SJCRH30 (cell line): ENCODE measurements at places on chromosomes 7 and 10. TPM values are rescaled to one million over a fixed set of nuclear protein-coding genes. Genes with fewer than 3 reads are reported as not detected.

MYPN gene
- total RNA-seq: 0.13 and 0.40 TPM in 2 replicates

EPHB6 gene
- 0.10 and 0.14 TPM in 2 replicates for total RNA-seq

TLL2 gene
- 9.2 and 10.3 TPM in 2 replicates for total RNA-seq

DNA sequence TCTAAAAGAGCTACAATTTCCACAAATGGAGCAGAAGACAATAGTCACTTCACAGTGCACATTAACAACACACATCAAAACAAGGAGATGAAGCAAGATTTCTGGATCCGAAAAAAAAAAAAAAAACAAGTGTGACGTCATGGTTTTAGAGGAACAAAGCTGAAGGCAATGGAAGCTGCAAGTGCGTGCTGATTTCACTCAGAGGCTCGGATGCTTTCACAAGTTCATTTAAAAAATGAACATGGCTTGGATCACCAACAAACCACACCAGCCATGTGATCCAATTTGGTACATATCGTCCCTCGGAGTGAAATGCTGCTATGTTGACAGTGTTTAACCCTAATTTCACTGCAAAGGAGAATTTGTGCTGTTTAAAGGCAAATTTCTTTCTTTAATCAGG is 337.0 kb upstream of the PRKCQ start:
- H3K4me3 ChIP-seq: no peak overlapping the region
- H3K36me3 ChIP-seq: no peaks in the 10 kb centered on the region
- H3K4me1 ChIP-seq: no peaks in the 10 kb centered on the region
- DNase-seq: no peak

DNA sequence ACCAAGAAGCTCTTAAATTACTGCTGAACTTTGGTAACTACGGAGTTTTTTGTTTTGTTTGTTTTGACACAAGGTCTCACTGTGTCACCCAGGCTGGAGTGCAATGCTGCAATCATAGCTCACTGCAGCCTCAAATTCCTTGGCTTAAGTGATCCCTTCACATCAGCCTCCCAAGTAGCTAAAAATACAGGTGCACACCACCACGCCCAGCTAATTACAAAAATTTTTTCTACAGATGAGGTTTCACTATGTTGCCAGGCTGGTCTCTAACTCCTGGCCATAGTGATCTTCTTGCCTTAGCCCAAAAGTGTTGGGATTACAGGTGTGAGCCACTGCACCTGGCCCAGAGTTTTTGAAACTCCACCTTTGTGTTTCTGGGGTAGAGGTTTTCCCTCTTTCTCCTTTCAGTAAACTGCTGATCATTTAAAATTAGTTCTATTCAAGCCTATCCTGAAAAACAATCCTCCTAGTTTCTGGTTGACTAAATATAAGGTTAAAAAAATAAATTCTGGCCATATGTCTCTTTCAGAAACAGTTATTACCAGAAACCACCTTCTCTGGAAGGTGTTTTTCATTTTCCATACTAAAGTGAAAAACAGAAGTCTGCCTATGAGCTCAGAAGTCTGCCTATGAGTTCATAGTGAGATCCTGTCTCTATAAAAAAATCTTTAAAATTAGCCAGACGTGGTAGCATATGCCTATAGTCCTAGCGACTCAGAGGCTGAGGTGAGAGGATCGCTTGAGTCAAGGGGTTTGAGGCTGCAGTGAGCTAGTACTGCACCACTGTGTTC is 63.9 kb downstream of the VOPP1 start:
- DNase-seq: no peak
- no peaks in the 10 kb centered on the region for H3K27me3 ChIP-seq
- peaks cover 37% of the 10 kb centered on the region for H3K4me1 ChIP-seq
- H3K27ac ChIP-seq: no peak overlapping the region
- H3K4me3 ChIP-seq: no peak overlapping the region
- peaks cover 10% of the 10 kb centered on the region for H3K36me3 ChIP-seq

DNA sequence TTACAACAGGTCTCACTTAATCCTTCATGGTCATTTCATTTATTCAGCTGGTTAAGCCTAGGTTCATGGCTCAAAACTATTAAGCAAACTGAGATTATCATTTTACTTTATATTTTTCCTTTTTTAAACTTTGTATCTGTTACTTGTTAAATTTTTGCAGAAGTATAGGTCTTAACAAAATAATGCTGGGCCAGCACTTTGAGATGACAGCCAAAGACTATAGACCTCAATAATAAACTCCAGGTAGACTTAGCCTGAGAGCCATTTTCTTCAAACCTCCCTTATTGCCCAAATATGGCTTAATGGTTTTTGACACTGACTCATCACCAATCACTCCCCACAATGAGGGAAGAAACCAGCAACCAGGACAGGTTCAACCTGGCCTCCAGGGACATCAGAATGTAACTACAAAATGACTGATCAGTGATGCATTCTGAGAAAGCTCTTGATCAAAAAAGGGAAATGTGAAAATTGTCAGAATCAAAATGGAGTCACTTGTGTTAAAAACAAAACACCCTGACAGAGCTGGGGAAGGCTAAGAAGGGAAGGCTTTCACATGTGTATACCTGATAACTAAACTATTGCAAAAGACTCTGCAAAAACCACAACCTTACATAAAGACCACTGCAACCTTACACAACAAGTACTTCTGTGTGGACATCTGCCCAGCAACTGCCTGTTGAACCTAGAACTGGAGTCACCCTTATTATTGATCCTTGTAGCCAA is 2.1 kb upstream of the CCDC126 start:
- no peaks in the 10 kb centered on the region for H3K36me3 ChIP-seq
- H3K4me3 ChIP-seq: no peak overlapping the region
- H3K27ac ChIP-seq: no peak overlapping the region
- H3K4me1 ChIP-seq: peaks cover 15% of the 10 kb centered on the region

DNA sequence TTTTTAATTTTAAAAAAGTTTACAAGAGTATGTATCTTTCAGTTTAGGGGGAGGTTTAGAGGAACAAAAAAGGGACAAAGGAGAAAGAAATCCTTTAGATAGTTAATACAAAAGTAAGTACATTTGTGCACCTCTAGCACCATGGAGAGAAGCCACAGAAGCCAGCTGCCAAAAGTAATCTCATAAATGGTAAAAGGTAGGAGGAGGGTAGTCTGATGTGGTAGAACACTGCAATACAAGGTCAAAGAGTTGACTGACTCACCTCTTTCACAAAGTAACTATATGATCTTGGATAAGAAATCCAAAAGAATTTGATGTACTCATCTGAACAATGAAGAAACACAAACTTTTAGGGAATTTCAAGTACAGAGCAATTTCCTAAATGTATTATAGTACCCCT is 68.1 kb downstream of the CNOT4 start:
- DNase-seq: peak; percentile 11
- no peaks in the 10 kb centered on the region for H3K4me1 ChIP-seq
- no peaks in the 10 kb centered on the region for H3K27me3 ChIP-seq

DNA sequence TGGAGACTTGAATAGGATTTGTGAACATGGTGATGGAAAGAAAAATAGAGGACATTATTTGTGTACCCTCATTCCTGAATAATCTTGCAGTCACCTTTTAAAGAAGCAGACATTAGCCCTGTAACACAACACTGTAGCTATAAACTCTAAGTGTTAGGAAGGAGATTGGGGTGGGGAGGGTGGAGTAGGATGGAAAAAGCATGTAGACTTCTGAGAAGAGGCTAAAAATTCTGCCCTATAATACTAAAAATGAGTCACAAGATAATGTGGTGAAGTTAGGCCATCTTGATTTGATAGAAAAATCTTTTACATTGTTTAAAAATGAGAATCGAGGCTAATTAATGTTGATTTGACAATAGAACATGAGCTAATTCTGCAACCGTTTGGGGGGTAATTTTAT is 128.8 kb downstream of the LCOR start:
- no peaks in the 10 kb centered on the region; the same call in 1 of the 2 replicates for H3K36me3 ChIP-seq
- H3K27ac ChIP-seq: no peak overlapping the region
- H3K4me1 ChIP-seq: no peaks in the 10 kb centered on the region
- no peaks in the 10 kb centered on the region for H3K27me3 ChIP-seq
